ENCODE measurements at places on chromosomes 6 and 20. TPM values are rescaled to one million over a fixed set of nuclear protein-coding genes. Genes with fewer than 3 reads are reported as not detected.

The NCOA3 gene
- polyA plus RNA-seq = 8.6 TPM

The ZKSCAN4 gene
- polyA plus RNA-seq = 2.5 TPM

The ZSCAN23 gene
- 1.2 TPM for polyA plus RNA-seq

The RBPJL gene
- polyA plus RNA-seq = not detected

The SIRPB1 gene
- polyA plus RNA-seq = 5.8 TPM

The PSMA7 gene
- polyA plus RNA-seq = 267 TPM

All from Purkinje cell (primary cell).